ENCODE measurements at places on chromosomes 1 and 21.

DNA sequence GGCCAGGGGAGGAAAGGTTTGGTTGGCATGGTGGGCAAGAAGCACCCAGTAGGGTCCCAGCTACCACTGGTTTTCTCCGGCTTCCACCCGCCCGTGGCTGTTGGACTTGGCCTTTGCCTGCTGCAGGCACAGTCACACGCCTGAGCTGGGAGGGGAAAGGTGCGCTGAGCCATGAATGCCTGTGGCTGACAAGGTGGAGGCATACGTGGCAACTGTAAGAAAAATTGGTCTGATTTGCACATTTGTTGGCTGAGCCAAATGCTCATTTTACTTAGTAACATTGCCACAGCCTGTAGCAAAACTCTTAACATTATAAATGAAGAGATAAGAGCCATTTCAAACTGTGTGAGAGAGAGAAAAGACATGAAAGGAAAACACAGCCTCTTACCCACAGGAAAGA, 191.6 kb downstream of the PTPRC start:
- DNase-seq = no peak

DNA sequence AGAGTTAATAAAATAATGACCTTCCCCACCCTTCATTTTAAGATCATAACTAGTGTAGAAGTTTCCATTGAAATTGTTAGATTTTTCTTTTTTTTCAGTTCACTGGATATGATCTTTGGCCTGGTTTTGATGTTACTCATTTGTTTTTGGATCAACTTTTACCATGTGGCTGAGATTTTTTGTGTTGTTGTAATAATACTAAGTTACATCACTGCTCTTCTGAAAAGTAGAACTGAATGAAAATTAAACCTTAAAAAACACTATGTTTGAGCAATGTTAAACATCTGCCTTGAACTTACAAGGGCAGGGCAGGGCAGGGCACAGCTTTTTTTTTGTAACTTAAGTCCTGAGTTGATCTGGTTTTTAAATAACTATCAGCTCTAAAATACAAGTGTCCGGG, 204.8 kb upstream of the ADAMTS5 start:
- no peak for DNase-seq

GRCh38 chr1:37310064-37310463, 164.3 kb upstream of the ZC3H12A start:
- no peak for DNase-seq

DNA sequence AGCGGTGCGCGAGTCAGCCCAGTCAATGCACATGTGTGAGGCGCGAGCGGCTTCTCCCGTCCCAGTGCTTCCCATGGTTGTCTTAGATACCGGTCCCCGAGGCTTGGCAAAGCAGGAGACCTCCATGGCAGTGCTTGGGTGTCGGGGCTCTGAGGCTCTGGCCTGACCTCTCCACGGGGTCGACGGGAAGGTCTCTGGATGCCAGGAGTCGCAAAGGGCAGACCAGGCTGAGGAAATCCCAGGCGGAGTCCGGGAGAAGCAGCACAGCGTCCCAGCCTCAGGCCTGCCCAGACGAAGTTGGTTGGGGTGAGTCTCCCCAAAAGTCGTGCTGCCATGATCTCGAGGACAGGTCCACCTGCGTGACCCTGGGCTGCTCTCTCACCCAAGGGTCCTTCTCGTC, 3881.6 kb downstream of the SRGAP2C start:
- no peak for DNase-seq

DNA sequence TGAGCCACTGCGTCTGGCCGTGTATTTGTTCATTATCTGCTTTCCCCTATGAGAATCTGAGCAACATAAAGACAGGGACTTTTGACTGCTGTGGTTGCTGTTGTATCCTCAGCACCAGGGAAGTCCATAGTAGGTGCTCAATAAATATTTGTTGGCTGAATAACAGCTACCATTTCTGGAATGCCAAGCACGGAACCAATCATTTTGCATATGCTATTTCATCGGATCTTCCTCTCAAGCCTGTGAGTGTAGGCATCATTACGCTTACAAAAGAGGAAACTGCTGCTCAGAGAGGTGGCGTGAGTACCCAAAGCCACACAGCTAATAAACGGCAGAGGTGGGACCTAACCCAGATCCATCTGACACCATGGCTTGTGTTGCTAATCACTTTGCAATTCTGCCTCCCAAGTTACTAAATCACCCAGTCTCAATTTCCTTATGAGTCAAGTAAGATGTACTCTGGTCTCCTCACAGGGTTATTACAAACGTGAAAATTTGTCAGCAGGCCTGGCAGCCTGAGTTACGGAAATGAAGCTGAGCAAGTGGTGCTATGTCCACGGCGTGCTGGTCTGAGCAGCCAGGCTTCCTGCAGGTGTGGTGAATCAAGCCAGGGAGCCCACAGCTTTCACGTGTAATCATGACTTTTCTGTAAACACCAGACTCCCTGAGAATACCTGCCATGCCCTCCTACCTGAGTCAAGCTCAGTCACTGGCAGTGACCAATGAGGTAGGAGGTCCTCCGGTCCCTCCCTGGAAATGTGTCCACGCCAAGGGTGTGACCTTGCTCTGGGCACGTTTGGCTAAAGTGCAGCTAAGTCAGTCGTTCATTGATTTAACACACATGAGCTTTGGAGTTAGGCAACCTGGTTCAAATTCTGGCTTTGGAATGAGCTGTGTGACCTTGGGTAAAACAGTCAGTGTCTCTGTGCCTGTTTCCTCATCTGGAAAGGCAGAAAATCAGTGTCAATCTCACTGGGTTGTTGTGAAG, 4.8 kb upstream of the RHCE start:
- no peak for DNase-seq

- DNase-seq = no peak
Observed at GRCh38 chr1:162446946-162447345, 35.0 kb upstream of the SH2D1B start.

- no peak for DNase-seq
Observed at GRCh38 chr1:162026881-162027280, 3.2 kb upstream of the OLFML2B start.

- DNase-seq = no peak
Observed at GRCh38 chr1:88463401-88463985, 220.6 kb upstream of the PKN2 start.

- DNase-seq = peak; percentile 64
Observed at GRCh38 chr1:164591858-164592257, 32.9 kb downstream of the PBX1 start.

DNA sequence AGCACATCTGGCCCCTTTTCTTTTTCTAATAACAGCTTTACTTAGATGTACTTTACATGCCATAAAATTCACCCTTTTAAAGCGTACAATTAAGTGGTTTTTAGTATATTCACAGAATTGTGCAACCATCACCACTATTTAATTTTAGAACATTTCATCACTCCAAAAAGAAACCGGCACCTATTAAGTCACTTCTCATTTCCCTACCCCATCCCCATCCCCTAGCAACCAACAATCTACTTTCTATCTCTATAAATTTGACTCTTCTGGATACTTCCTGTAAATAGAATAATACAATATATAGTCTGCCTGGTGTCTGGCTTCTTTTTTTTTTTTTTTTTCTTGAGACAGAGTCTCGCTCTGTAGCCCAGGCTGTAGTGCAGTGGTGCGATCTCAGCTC, 59.5 kb upstream of the ENAH start:
- no peak for DNase-seq

DNA sequence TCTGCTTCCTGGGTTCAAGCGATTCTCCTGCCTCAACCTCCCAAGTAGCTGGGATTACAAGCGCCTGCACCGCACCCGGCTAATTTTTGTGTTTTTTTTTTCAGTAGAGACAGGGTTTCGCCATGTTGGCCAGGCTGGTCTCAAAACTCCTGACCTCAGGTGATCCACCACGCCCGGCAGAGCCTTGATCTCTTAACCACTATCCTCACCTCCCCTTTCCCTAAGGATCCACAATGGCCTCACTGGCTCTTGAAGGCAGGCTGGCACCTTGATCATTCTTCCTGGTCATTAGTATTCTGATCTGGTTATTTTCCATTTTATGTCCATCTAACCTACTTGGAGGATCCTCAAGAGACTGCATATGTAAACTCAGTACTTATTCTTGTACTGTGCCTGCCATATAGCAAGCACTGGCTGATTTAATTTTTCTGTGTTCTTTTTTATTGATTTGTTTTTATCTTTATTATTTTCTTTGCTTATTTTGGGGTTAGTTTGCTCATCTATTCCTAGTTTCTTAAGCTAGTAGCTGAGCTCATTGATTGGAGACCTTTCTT, 6.3 kb downstream of the RCC1 start:
- no peak for DNase-seq

DNA sequence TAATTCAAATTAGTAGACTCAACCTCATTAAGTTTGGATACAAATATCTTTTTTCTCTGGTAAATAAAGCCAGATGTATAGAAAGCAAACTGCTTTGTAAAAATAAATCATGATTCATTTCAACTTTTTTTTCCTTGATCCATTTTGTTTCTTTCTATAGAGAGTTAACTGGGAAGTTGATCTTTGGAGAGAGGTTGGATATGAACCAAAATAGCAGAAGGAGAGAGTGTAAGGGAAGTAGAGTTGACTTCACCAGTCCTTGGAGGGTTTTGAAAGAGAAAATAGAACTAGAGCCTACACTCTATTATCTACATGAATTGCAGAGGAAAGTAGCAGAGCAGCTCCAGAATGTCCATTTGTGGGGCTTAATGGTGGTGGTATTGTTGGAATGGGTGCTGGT, 243.8 kb downstream of the ADGRL2 start:
- DNase-seq = no peak

DNA sequence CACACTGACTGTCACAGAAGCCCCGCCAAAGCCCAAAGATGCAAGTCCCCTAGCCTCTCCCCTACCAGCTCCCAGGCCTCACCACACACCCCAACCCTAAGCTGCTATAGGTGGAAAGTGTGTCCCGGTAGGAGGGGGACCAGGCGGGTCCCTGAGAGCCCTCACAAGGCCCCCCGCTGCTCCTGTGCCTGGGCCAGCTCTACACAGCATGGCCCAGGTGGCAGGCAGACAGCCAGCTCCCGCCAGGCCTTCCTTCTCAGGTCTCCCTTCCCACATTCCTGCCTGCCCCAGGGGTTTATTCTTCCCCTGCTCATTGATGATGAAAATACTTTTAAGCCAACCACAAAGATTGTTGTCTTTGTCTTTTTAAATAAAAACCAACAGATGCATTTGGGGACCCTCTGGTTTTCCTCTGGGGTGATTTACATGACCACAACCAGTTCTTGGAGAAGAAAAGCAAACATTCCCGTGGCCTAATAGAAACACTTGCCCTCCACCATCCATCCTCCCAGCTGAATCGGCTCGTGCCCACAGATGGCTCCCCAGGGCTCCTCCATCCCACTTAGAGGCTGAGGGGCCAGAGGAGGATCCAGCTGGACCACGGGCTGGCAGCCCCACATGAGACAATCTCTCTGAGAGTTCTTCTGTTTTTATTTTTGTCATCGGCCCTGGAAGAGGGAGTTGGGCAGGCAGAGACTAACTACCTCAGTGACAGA, 93.1 kb downstream of the DMRTB1 start:
- DNase-seq = no peak

DNA sequence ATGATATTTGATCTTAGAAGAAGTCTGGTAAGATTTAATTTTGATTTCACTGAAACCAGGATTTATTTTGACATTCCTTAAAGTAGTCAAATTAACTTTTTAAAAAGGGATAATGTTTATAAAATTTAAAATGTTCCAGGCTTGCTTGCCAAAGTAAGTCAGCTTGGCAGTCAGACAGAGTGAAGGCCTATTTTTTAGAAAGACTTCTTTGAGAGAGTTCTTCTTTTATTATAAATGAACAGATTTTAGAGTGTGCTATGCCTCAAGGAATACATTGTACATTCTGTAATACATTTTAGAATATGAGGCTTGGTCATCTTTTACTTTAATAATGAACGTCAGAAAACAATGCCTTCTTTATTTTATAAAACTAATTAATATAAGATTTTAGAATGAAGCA, 138.7 kb downstream of the DISP1 start:
- no peak for DNase-seq

DNA sequence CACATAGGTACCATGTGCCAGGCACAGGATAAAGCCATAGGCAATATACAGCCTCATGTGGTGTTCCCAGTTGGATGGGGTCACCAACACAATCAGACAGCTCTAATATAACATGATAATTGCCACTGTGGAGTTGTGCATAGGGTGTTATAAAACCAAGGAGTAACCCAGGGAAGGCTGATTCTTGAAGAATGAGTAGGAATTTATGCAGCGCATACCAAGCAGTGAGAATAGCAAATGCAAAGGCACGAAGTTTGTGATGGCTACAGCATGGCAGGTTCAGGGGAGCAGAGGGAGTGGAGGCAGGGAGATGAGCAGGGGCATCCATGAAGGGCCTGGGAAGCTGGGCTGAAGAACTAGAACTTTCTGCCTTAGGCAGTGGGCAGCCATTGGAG, 20.4 kb upstream of the SLC2A1 start:
- DNase-seq = no peak

DNA sequence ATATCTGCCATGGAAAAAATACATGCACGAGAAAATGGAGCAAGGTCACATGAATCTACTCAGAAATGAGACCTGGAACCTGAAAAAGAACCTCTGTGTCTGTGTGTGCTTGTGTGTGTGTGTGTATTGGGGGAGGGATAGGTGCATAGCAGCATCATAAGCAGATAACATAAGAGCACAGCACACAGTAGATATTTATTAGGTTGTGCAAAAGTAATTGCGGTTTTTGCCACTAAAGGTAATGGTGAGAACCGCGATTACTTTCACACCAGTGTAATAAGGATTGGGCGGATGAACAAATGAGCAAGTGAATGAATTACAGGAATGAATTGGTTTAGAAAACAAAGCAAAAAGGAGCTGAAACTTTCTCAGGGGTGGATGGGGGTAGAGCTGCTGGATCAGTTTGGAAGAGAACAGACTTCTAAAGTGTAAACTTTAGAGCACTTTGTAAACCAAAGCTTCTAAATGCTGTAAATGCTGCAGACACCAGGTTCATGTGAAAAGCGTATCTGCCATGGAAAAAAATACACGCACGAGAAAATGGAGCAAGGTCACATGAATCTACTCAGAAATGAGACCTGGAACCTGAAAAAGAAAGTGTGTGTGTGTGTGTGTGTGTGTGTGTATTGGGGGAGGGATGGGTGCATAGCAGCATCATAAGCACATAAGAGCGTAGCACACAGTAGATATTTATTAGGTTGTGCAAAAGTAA, 156.9 kb downstream of the TOMM20 start:
- DNase-seq = no peak

DNA sequence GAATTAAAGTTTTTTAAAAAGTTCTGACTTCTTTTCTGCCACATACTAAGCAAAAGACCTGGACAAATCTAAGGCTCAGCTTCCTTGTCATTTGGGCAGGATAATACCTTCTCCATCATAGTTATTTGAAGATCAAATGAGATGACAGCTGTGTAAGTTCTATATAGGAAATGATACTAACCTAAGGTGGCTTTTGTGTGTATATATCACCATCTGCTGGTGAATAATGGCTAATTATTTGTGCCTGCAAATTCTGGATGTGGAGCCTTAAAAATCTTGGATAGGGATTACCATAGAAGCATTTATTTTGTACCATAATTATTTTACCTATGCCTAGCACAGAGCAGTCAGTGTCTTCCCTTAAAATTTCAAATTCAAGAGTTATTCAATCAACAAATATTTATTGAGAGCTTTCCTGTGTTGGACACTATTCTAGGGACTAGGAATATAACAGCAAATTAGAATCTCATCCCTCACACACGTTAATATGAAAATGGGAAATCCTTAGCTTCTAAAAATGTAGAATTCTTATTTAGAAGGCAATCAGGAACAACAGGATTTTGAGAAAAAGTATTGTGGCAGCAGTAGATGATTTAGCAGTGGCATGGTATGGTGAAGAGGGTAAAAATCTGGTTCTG, 89.8 kb downstream of the TMEM200B start:
- DNase-seq = peak; percentile 12

All from Caco-2 (cell line).